ENCODE measurements at places on chromosomes 5 and 9.

- peak; percentile 20 for DNase-seq
Observed at GRCh38 chr5:52771343-52772039, 16.2 kb upstream of the ITGA1 start.

GRCh38 chr5:134846641-134846960 is 833 bp downstream of the C5orf24 start:
- DNase-seq: no peak

GRCh38 chr5:176658817-176659511 is 11.7 kb downstream of the TSPAN17 start:
- DNase-seq: peak; percentile 45

DNA sequence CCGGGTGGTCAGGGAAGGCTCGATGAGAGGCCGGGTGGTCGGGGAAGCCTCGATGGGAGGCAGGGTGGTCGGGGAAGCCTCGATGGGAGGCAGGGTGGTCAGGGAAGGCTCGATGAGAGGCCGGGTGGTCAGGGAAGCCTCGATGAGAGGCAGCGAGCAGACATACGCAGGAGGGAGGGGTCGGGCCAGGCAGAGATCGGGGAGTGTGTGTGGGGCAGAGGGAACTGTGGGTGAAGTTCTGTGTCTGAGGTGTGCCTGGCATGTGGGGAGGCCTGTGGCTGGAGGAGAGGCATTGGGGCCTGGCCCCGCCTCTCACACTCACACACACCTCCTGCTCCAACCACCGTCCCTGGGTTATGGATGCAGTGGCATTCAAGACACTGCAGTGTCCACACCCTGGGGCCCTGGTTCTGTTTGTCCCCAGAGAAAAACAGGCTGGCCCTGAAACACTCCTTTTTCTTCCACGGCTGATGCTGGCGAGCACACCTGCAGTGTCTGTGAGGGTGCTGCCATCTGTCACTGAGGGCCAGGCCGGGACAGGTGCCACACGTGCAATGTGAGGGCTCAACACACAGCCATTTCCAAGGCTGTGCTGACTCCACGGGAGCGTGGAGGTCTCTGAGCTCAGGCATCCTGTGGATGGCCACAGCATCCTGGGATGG is 6.5 kb upstream of the PLEKHG4B start:
- no peak for DNase-seq

DNA sequence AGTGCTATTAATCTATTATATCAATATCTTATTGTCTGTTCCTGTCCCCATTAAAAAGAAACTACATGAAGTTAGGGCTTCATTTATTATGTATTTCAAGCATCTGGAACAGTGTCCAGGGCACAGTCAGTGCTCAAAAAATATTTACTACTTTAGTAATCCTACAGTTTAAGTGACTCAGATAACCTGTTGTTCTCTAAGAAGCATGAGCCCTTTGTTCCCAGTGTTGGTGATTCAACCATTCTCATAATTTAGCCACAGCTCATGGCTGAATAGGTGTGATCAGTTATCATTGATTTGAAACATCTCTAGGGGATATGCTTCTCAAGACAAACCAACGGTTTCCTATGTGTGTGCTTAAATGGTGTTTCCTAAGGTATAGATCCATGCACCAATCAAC is 292.7 kb downstream of the TMEM167A start:
- no peak for DNase-seq

GRCh38 chr5:90022711-90023053 is 386.9 kb downstream of the CETN3 start:
- no peak for DNase-seq

DNA sequence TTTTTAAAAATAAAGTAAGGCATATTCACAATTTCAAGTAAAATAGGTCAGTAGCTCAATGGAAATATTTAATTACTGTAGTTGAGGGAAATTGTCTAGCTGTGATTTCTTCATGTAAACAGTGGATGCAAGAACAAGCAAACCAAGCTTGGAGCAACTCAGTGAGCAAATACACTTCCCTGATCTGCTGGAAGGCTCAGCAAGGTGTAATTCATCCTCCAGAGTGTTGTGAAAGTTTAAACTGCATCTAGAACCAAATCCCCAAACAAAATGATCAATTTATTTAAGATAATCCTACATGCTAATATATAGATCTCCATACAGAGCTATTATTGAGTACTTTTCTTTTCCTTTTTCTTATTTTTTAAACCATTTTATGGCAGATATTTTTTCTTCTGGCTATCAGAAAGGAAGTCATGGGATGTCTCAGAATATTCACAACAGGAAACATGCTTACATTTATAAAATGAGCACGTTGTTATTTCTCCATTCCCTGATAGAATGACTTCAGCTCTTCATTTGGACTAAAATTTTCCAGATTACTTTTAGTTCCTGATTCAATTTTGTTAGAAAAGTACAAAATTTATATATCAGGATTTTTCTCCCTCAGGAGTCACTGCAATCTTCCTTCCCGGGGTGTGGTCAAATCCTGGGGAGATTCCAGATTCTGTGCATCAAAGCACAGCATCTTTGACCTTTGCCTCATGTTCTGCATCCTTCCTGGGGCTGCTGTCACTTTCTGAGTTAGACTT is 219.2 kb upstream of the ELL2 start:
- DNase-seq: no peak

DNA sequence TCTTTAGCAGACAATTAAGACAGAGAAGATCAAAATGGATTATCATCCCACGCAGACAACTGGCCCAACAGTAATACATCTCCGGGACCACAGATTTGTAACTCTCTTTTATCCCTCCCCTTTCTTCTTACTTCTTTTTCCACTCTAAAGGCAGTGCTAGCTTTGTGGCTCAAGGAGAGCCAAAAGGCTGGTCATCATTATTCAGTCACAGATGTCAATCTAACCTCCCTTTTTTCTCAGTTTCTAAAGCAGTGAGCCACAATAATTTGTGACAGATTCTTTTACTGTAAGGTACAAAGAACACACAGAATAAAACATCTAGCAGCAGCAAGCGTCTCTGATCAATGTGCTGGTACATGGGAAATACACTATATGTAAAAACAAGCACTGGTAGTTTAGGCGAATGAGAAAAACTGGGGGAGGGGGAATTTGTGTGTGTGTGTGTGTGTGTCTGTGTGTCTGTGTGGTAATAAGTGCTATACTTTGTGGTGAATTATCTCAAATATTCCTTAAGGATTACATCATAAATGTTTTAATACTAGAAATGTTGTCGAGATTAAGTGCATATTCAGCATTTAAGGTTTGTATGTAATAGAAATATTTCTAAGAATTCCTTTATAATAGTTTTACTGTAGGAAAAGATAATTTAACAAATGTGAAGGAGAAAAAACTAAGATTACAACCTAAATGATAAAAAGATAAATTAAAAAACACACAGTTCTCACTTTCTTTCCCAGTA is 140.2 kb downstream of the DENND1A start:
- no peak for DNase-seq

- no peak for DNase-seq
Observed at GRCh38 chr9:98886691-98887229, 56.9 kb upstream of the COL15A1 start.

DNA sequence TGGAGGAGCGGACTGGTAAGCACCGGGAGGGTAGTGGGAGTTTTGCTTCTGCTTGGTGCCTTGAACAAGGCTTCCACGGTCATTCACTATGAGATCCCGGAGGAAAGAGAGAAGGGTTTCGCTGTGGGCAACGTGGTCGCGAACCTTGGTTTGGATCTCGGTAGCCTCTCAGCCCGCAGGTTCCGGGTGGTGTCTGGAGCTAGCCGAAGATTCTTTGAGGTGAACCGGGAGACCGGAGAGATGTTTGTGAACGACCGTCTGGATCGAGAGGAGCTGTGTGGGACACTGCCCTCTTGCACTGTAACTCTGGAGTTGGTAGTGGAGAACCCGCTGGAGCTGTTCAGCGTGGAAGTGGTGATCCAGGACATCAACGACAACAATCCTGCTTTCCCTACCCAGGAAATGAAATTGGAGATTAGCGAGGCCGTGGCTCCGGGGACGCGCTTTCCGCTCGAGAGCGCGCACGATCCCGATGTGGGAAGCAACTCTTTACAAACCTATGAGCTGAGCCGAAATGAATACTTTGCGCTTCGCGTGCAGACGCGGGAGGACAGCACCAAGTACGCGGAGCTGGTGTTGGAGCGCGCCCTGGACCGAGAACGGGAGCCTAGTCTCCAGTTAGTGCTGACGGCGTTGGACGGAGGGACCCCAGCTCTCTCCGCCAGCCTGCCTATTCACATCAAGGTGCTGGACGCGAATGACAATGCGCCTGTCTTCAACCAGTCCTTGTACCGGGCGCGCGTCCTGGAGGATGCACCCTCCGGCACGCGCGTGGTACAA is 556 bp downstream of the PCDHGC3 start:
- no peak for DNase-seq

- DNase-seq: no peak
Observed at GRCh38 chr9:120780367-120780766, 12.8 kb downstream of the FBXW2 start.

GRCh38 chr9:37187713-37188439 is 67.5 kb downstream of the ZCCHC7 start:
- DNase-seq: no peak

- no peak for DNase-seq
Observed at GRCh38 chr5:150551066-150551465, 43.1 kb downstream of the NDST1 start.

- DNase-seq: no peak
Observed at GRCh38 chr5:126513703-126514102, 81.3 kb downstream of the ALDH7A1 start.

- no peak for DNase-seq
Observed at GRCh38 chr5:2660315-2660714, 91.2 kb downstream of the IRX2 start.

- no peak for DNase-seq
Observed at GRCh38 chr5:153900703-153901395, 137.9 kb downstream of the FAM114A2 start.

DNA sequence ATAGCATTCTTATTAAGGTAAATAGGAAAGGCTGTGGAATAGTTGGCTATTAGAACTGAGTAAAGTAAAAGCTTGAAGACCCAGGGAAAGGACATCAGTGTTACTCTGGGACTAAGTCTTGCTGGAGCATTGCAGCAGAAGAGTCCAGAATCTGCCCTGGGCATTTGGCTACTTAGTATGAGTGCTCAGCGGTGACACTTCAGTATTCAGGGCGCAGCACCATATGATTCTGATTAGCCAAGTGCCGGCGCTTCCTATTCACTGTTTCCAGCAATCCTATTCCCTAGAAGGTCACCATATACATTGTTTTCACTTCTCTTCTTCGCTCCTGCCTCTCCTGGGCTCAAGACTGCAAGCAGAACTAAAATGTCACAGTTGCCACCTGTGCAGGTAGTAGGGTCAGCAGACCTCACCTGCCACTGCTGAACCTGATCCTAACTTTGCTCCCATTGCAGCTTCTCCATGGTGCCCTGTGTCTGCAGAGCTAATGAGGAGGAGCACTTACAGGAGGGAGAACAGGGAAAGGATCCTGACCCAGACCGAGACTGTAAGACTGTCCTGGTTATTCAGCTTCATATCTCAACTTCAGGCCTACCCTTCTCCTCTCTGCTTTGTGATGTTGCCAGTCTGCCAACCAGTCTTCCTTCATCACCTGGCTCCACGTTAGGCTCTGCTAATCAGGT is 313.6 kb upstream of the PIK3R1 start:
- no peak for DNase-seq

DNA sequence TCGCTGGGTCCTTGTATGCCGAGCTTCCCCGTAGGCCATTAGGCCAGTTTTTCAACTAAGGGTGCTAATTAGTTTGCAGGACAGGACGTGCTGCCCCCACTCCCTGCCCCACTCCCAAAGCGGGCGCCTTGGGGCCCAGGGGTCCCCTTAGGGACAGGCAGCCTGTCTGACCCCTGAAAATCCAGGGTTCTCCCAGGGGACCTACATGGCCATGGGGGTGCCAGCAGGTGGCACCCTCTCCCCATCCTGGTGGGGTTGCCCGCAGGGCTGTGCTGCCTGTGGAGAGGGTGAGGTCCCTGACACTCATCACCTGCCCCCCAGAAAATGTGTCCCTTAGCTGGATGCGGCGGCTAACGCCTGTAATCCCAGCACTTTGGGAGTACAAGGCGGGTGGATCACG is 8.5 kb upstream of the CCDC187 start:
- peak; percentile 24 for DNase-seq

GRCh38 chr5:117638581-117638980 is 1064.0 kb upstream of the SEMA6A start:
- no peak for DNase-seq

GRCh38 chr9:89441655-89441970 is 56.3 kb downstream of the SEMA4D start:
- no peak for DNase-seq

DNA sequence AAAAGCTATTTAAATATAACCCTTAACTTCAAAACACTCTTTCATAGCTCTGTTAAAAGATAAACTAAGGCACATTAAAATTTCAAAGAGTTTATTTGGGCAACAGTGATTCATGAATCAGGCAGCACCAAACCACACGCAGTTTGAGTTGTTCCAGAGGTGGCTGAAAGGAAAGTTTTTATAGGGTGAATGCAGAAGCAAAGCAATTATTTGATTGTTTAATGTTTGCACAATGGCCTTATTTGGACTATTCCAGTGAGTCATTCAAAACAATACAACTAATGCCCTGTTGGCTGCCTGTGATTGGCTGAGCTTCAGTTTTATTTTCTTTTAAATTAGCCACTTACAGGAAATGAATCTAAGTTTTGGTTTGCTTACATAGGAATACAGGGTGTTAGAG is 125.3 kb downstream of the CEP120 start:
- DNase-seq: no peak

- no peak for DNase-seq
Observed at GRCh38 chr5:171261361-171261760, 47.7 kb upstream of the TLX3 start.

DNA sequence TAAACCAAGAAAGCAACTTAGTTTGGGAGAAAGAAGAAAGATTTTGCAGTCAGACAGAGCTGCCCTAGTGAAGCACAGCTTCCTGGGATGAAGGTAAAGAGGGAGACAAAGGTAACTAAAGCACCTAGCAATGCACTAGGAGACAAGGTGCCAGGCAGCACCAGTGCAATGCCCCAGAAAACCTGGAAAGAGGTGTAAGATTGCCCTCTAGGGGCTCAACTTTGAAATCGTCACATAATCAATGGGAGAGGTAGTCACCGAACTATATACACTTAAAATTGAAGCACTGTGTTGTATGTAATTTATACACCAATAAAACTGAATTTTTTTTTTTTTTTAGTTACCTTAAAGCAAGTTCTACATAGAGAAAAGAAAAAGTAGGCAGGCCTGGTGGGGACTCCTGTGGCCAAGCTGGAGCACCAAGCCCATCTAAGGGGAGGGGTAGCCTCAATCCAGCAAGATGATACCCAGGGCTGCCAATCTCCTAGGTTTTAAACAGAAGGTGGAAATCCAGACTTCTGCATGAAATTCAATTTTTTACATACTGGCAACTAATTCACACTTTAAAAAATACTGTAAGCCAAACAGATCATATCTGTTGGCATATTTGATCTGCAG is 48.2 kb downstream of the CDK5RAP2 start:
- DNase-seq: no peak

GRCh38 chr5:132867046-132867451 is 607 bp downstream of the UQCRQ start:
- DNase-seq: no peak

DNA sequence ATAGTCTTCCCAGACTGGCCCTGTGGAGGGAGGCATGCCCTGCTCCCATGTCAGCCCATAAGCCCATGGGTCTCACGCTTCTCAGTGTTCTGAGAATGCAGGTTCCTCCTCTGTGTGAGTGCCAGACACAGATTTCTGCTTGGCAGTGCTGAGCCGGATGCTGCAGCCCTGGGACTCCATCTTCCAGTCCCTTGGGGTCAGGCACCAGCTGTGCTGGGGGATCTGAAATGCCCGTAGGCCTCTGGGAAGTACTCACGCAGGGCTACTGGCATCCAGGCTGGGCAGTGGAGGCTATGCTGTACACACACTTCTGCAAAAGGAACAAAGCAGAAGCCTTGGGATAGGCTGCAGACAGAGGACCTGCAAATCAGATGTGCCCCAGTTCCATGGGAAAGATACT is 1944.6 kb downstream of the EFNA5 start:
- no peak for DNase-seq
